Spleen (tissue), 13 donors: ENCODE measurements at places on chromosomes 7 and 10. TPM values are rescaled to one million over a fixed set of nuclear protein-coding genes. Genes with fewer than 3 reads are reported as not detected.

The TBC1D12 gene
- 6.6 TPM for polyA plus RNA-seq

DNA sequence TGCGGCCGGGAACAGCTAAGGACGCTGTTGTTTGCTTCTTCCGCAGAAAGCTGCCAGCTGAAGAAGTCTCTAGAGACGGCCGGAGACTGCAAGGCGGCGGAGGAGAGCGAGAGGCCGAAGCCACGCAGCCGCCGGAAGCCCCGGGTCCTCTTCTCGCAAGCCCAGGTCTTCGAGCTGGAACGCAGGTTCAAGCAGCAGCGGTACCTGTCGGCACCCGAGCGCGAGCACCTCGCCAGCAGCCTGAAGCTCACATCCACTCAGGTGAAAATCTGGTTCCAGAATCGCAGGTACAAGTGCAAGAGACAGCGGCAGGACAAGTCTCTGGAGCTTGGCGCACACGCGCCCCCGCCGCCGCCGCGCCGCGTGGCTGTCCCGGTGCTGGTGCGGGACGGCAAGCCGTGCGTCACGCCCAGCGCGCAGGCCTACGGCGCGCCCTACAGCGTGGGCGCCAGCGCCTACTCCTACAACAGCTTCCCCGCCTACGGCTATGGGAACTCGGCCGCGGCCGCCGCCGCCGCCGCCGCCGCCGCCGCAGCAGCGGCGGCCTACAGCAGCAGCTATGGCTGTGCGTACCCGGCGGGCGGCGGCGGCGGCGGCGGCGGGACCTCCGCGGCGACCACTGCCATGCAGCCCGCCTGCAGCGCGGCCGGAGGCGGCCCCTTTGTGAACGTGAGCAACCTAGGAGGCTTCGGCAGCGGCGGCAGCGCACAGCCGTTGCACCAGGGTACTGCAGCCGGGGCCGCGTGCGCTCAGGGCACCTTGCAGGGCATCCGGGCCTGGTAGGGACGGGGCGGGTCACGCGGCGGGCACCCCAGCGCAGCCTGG, 2.4 kb downstream of the NKX2-3 start:
- no peak for DNase-seq

GRCh38 chr7:104980440-104980839, 33.6 kb upstream of the KMT2E start:
- no peak for DNase-seq

The GRID2IP gene
- polyA plus RNA-seq = 0.16 TPM
